ENCODE measurements at places on chromosomes 16 and 17.

DNA sequence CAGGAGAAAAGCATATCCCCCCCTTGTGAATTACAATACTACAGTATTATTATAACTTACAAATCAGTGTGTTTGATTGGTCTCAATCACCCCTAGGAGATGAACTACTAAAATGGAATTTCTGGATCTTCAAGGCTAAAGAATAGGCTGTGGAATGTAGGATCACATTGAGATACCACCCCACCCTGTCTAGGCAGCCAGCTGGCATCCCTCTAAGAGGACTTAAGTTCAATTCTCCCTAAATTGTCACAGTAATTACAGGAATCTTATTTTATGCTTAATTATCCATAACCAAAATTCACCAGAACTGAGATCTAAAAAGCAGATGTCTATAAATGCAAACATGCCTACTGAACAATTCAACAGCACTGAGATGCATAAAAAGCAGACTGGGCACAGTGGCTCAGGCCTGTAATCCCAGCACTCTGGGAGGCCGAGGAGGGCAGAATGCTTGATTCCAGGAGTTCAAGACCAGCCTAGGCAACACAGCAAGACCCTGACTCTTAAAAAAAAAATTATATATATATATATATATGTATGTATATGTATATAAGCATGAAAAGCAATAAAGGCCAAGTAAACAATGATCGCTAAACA, 12.0 kb downstream of the AP1G1 start:
- DNase-seq: no peak

DNA sequence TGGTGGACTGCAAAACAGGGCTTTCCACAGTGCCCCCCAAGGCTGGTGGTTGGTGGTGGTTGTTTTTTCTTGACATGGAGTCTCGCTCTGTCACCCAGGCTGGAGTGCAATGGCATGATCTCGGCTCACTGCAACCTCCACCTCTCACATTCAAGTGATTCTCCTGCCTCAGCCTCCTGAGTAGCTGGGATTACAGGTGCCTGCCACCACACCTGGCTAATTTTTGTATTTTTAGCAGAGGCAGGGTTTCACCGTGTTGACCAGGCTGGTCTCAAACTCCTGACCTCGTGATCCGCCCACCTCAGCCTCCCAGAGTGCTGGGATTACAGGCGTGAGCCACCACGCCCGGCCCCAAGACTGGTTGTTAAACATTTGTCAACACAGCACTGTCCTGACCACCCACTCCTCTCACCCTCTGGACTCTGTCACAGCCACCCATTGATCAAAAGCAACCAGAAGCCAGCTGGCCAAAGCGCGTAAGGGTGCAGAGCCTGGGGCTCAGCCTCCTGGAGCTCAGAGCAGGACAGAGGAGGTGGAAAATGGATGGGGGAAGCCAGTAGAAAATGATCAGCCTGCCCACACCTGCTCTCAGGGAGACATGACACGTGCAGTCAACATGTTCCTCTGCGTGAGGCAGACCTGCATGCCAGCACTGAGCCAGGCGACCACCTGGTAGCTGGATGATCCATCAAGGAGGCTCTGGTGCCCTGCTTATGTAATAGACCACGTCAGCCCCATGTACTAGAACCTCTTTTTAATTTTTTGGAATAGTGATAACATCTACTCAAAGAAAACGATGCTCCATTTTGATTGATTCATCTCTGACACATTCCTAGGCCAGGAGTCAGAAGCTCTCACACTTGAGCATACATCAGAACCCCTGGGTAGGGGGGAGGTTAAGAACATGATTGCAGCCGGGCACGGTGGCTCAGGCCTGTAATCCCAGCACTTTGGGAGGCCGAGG, 14.8 kb upstream of the OSGIN1 start:
- DNase-seq: no peak

DNA sequence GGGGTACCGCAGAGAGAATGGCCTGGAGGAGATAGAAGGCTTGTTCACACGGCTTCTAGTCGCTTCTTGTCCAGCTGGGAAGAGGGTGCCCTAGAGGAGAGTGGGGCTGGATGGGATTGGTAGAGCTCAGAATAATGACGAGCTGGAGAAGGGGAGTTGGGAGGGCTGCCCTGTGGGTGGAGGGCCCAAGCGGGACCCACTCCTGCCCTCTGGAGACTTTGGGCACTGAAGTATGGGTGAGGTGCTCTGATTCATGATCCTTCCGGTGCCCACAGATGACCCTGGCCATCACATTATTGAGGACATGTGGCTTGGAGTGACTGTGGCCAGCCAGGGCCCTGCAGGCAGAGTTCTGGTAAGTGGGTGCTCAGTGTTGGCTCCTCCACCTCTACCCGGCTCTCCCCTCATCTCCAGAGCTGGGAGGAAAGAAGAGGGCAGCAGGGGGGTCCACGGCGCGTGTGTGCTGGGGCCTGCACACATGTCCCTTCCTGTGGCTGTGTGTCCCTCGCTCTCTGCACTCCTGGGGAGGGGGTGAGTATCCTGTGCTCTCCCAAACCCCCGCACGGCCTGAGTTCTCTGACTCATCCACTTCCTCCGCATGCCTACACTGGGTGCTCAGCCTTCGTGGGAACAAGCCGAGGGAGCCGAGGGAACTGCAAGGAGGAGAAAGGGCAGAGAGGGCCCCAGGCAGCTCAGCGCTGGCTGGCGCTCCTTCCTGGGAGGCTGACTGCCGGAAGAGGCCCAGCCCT, 8.5 kb downstream of the ITGA3 start:
- no peak for DNase-seq

DNA sequence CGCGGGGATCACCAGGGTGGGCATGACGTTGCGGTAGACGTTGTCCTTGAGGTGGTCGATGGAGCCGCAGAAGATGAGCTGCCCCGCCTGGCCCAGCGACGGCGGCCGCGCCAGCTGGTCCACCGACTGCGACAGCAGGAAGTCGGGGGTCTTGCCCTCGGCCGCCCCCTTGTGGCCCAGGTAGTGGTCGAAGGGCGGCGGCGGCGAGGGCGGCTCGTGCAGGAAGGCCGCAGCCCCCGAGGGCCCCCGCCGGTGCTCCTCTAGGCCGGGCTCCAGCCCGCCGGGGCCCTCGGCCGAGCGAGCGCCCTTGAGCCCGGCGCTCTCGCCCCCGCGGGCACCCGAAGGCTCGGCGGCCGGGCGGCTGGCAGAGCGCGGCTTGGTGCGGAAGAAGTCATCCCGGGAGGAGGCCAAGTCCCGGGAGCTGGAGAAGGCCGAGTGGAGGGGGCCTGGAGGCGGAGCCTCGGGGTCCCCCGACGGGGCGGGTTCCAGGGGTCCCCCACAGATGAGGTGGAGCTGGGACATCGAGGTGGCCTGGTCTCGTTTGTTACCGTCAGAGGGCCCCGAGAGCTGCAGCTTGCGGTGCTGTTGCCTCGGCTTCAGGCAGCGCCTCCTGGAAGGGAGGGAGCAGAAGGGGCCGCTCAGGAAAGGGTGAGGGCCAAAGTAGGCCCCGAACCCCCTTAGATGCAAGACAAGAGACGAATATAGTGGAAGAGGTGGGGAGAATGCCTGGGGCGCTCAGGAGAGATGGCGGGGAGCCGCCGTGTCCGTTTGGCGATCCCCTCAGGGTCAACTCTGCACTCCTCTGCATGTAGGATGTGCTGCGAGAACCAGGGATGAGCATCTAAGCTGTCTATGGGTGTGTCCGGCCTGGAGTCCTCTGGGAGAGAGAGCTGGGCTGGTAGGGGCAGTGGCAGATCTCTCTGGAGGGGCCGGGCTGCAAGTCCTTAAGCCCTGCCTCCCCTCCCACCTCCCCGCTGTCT, 8.8 kb downstream of the FAM171A2 start:
- DNase-seq: peak; percentile 37

- no peak for DNase-seq
Measured at GRCh38 chr17:1800240-1800639, 29.5 kb downstream of the SMYD4 start.

DNA sequence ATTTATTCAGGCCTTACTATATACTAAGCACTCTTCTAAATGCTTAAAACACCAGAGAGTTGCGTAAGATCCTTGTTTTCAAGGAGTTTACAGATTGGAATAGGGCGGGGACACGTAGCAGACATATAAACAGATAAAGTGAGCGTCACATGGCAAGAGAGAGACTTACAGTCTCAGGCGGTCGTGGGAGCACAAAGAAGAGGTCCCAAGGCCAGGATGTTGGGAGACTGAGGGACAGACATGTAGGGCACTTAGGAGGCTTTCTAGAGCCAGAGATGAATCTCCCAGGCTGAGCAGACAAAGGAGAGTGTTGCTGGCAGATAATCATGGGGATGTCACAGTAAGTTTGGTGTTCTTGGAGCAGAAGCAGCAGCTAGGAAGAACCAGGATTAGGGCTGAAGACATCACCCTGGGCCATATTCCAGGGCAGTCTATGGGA, 119.1 kb upstream of the ANKFN1 start:
- DNase-seq: no peak

- peak; percentile 73 for DNase-seq
Measured at GRCh38 chr16:56608043-56608875, at the start of gene MT2A. TSS of gene MT2A (plus strand) at chr16:56608584. CDS start at chr16:56608656, 72 bp downstream.

GRCh38 chr17:29726715-29727252, 104.1 kb upstream of the CORO6 start:
- no peak for DNase-seq

GRCh38 chr17:1087381-1088241, 90.7 kb downstream of the TIMM22 start:
- DNase-seq: no peak

DNA sequence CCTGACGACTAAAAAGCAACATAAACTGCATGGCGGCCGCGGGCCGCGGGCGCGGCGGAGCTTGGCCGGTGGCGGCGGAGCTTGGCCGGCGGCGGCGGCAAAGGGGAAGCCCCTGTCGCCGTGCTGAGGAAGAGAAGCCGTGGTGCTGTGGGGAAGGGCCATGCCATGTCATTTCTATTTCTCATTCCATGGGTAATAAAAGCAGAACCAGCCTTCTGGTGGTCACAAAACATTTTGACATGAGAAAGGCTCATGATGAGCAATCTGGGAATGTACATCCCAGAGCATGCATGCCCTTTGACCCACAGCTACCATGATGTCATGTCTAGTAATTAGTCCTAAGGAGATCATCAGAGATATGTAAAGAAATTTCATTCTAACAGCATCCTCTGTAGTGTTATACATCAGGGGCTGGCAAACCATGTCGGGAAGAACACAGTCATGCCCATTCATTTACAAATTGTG, 23.9 kb upstream of the HEATR6 start:
- no peak for DNase-seq

DNA sequence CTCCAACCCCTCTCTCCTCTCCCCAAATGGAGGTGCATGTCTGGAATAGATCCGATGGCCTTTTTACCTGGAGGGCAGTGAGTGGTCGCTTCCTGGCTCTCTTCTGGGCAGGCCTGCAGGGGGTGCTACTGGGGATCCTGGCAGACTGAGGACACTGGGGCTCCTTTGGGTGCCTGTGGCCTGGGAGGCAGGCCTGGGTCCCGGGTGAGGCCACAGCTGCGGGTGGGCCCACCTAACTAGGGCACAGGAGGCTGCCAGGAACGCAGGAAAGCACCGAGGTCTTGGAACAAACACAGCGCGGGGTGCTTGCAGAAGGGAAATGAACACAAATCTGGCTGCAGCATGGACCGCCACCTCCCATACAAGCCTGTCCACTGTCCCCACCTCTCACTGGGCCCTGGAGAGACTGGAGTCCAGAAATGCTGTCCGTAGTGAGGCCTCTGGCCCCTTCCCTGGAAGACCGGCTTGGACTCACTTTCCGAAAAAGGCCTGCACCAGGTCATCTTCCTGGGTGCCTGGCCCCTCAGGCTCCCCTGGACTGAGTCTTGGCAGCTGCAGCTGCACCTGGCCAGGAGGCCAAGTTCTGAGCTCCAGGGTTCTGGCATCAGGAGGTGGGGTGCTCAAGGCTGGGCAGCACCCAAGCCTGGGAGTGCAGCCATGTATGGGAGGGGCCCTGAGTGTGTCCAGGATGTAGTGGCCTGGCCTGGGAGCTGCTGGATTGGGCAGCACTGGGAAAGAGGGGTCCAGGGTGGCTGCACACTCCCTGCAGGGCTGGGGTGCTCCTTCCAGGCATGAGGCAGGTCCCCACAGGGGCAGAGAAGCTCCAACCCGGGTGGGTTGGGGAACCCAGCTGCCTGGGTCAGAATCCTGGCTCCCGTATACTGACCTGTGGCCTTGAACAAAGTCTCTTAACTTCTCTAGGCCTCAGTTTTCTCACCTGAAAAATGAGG, 195.1 kb downstream of the IRF8 start:
- DNase-seq: no peak

DNA sequence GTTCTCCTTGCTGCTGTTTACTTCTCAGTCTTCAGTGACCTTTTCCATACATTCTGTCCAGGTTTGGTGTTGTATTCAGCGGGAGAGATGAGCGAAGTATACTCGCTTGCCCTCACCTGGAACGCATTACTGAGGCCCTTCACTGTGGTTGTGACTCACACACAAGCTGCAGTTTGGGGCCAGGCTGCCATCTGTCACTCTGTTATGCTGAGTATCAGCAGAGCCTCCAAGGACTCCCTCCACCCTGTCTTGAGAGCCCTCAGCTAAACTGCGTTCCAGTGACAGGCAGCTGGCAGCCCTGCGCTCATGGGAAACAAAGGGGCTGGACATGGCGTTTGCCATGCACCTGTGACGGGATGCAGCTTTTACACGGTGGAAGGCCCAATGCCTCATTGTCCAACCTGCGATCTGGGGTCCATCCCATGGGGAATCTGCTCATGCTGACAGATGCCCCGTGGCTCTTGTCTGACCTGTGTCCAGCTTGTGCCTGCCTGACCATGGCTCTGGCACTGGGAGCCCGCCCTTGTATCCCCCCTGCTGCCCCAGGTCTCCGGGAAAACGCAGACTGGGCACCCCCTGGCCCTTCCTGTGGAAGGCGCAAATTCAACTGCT, 6.5 kb upstream of the ZNF778 start:
- no peak for DNase-seq

DNA sequence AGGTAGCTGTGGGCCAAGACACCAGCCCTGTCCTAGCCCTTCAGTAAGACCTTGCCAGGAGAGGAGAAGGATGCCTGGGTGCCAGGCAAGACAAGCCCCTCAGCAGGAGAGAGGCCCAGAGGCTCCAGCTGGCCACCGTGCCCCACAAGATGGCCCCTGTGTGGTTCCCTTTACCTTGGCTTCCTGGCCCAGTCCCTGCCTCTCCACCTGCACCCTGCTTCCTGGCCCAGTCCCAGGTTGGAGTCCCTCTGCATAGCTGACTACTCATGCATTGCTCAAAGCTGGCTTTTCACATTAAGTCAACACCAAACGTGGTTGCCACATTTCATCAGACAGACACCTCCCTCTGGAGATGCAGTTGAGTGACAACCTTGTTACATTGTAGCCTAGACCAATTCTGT, 4.0 kb downstream of the SYNGR3 start:
- DNase-seq: no peak

DNA sequence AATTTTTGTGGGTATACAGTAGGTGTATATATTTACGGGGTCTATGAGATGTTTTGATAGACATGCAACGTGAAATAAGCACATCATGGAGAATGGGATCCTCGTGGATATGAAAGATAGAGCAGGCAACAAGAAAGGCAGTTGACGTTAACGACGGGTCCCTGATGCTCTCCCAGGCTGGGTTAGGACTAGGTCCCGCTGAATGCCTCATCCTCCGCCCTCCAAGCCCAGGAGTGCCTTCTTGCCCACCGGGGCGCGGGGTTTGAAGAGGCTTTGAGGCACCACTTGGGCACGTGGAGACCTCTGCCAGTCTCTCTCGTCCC, 9.5 kb upstream of the ZFP90 start:
- no peak for DNase-seq

- DNase-seq: no peak
Measured at GRCh38 chr17:15498107-15498506, 30.7 kb upstream of the CDRT4 start.

All from activated gamma-delta T cell (primary cell).